ENCODE measurements at places on chromosomes 13 and 19.

DNA sequence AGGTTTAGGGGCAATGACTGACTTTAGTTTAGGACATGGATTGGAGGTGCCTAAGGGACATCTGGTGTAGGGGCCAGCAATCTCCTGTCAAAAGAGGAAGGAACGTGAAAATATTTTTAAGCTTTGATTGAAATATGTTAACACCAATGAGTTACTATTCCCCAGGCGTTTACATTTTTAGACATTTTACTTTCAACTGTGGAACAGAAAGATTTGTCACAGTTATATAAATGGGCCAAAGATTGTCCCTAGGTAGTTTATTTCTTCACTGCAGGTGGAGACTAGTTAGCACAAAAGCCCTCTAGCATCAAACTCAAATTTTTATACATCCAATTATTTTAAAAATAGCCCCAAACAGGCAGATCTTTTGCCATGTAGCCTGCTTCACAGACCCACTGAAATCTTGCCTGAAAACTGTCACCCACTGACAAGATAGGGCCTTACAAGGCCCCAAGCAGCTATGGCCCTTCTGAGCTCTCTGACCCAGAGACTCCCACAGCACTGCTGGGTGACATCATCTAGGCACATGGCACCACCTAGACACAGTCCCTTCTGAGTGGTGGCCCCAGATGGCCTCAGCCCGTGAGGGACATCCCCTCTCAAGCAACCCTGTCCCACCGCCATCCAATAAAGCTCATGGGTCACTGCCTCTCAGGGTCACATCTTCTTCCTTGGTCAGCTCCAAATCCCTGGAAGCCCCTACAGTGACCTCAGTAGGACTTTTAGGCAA, 64.8 kb upstream of the DOCK9 start:
- no peak for DNase-seq

- peak; percentile 76 for DNase-seq
Observed at GRCh38 chr19:53019684-53020083, 6.0 kb downstream of the ERVV-1 start.

GRCh38 chr13:88031980-88032559, 360.9 kb downstream of the SLITRK5 start:
- no peak for DNase-seq

DNA sequence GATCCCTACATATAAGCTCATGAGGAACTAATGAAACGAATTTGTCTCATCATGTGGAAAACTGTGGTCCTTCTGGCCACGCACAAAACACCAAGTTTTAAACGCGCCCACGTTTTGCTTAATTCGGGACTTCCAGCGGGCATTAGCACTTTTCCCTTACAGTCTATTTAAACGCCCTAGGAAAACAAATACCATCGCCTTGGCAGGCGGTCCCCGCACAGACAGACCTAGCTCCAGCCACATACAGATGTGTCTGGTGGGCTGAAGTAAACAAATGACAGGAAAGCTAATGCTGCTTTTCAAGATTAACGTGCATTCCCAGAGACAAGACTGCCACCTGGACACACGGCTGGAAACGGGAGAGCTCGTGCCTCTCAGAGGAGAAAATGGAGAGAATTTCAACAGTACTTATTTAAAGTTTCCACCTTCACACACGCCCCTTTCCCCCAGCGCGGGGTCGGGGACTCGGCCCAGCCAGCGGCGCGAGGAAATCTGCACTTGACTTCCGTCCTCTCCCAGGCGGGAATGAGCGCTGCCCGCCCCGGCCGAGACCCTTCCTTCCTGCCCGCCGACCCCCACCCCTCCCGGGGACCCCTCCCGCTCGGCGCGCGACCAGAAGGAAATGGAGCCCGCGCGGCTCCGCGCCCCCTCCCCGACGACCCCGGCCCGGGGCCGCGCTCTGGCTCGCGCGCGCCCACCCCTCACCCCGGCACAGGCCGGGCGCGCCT, 931 bp downstream of the USP12 start:
- DNase-seq, result peak; percentile 27

DNA sequence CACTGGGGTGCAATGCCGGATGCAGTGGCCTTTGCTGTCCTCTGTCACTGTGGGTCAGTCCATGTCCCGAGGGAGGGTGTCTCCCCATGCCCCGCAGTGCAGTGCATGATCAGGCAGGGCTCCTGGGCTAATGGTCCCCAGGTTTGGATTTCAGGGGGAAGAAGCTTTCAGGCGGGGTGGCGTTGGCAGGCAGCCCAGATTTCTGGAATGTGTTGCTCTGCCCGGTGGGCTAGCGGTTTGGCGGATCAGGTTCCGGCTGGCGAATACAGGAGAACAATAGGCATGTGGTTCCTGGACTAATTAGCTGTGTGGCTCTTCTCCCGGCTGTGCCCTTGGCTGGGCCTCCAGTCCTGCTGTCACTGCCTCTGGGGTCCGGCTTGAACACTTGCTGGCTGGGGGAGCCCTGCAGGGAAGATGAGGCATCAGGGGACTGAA, 141.3 kb downstream of the FGF9 start:
- DNase-seq, result no peak

DNA sequence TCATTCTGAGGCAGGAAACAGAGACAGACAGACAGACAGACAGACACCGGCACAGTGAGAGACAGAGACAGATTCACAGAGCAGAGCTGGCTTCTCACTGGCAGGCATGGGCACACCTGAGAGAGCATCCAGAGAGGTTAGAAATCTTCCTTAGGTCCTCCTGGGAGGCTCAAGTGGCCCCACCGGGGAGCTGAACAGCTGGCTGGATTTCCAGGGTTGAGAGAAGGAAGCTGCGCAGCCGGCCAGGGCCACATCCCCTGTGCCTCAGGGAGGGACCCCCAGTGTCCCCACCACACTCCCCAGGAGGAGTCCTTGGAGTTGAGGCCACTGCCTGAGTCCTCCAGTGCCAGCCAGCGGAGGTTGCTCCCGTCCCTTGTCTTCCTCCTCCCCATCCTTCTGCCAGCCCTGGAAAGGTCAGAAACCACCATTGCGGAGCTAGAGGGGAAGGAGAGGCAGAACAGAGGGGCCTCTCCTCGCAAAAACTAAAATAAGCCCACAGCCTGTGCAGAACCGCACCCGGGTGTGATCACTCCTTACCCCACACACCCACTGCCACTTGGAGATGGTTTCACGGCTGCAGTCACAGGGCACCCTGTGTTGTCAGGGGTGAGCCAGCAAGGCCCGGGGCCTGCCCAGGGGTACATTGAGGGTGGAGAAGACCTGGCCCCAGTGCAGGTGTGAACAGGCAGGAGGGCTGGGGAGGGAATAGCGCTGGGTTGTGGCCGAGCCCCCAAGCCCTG, 4.2 kb downstream of the FFAR3 start:
- DNase-seq, result no peak

DNA sequence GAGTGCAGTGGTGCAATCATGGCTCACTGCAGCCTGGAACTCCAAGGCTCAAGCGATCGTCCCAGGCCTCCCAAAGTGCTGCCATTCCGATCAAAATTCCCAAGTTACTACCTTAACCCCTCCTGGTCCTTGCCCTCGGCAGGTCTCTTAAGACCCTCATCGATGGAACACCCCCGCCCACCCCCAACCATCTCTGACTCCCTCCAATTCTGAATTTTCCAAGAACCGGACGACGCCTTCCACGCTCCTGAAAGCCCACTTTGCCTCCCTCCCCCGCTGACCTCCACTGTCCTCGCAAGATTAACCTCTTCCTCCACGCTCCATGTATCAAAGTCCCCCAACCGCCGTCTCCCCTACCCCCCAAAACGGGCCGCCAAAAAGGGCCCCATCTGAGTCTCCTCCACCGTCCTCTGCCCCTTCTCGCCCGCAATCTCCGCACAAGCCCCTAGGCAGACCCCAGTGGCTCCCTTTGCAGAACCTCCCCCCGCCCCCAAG, 539 bp downstream of the DAPK3 start:
- DNase-seq, result no peak

DNA sequence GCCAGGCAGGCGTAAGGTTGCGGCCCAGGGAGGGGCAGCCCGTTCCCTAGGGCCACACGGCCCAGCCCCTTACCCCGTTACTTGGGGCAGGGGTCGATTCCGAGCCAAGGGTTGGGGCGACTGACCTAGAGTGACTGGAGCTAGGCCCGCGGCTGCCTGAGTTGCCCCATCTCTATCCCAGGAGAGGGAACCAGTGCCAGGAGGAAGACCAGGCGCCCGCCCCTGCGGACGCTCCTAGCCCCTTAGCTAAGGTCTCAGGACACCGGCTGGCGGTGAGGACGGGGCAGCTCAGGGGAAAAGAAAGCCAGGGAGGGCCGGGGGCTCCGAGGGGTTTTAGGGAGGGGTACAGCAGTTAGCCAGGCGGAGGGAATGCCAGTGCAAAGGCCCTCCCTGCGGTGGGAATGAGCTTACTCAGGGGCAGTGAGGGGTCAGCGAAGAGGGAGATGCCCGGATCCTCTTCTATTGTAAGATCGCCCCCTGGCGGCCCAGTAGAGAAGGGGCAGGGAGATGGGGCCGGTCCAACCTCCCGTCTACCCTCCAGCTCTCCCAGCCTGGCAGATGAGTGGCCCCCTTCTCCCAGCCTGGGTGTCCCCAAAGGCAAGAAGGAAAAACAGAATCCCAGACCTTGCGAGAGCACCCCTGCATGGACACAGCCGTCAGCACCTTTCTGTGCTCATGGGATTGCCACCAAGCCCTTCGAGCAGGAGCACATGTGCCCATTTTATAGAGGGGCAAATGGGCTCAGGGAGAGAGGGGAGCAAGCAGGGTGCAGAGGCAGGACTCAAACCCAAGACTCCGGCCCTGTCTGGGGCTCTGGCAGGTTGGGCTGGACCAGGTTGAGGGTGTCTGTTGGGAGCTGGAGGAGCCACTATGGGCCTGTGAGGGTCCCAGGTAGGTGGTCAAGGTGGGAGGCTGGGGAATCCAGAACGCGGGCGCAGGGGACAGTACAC, 16.3 kb downstream of the CILP2 start:
- no peak for DNase-seq

DNA sequence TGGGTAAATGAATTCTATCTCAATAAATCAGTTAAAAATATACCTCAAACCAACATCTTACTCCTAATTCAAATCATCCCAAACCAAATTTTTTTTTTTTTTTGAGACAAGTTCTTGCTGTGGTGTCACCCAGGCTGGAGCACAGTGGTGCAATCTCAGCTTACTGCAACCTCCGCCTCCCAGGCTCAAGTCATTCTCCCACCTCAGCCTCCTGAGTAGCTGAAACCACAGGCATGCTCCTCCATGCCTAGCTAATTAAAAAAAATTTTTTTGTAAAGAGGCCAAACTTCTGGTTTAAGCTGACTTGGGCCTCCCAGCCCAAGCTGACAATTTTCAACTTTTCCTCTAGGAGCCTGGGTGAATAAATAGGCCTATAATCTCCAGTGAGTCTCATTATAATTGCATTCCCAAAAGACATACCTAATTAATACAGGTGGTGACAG, 22.1 kb upstream of the OLFM2 start:
- no peak for DNase-seq

DNA sequence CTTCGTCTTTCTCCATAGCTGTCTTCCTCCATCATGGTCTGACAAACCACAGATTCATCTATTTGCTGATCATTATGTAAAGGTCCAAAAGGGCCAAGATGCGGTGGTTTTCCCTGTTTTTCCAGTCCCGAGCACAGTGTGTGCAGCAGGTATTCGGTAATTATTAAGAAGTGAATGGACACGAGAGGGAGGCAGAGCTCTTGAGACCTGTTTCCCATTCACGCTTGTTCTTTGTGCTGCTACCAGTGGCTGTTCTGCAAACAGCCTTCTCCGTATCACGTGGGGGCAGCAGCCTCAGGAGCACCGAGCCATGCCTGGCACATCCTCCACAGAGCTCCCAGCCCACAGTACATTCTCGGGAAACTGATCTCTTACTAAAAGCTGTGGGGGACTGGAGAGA, 50.3 kb downstream of the CCDC70 start:
- DNase-seq, result no peak

DNA sequence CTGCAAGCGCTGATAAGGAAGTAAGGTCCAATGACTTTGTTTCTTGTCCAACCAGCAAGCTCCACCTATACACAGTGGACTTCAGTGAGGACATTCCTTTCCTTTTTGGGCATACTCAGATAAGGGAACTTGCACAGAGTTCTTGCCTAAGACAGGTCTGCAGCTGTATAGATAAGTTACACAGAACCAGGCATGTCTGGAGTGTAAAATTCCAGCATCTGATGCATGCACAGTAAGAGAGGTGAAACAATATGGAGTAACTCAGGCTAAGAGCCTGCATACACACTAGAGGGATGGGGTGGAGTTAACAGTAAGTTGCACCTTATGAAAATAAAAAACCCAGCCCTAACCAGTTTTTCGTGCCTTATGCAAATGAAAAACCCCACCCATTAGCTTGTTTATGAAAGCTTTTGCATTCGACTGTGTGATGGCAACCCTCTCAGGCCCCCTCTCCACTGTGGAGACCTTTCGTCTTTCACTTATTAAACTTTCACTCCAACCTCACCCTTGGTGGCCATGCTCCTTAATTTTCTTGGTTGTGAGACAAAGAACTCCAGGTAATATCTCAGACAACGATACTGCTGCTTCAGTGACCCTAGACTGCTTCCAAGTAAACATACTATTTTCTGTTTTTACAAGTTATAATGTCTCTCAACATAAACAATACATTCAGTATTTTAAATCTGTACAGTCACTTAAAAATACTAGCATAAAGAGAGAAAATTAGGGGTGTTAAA, 2859.0 kb upstream of the PCDH20 start:
- DNase-seq, result no peak

DNA sequence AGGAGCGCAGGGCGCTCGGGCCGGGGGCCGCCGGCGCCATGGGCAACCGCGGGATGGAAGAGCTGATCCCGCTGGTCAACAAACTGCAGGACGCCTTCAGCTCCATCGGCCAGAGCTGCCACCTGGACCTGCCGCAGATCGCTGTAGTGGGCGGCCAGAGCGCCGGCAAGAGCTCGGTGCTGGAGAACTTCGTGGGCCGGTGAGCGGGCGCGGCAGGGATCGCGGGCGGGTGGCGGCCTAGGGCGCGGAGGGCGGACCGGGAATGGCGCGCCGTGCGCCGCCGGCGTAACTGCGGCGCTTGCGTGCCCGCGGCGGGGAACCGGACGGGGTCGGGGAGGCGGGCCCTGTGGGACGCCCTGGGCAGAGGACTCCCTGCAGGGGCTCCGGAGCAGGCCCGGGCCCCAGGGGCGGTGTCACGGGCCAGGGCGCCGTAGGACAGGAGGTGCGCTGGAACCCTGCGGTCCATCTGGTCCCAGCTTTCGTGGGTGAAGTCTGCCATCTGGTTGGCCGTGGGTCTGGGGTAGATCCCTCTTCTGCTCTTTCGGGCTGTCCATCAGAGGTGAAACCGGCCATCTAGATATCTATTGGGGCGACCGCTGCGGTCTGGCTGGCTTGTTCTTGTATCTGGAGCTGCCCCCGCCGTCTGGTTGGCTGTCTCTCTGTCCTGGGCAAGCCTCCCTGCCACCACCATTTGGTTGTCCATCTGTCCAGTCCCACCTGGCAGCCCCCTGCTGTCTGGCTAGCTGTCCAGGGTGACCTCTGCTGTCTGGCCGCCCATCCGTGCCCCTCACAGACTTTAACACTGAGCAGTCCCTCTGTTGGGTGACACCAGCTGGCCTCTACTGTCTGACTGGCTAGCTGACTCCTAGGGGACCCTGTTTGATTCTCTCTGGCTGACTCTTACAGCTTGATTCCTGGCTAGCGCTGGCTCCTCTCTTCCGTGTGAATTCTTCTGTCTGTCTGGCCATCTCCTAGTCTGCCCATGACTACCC, 622 bp downstream of the DNM2 start:
- DNase-seq, result no peak

All from iPS DF 6.9 (cell line).